HFF-Myc (cell line): ENCODE measurements at places on chromosomes 3 and 15.

GRCh38 chr3:97269202-97269601 is 454.8 kb downstream of the EPHA6 start:
- DNase-seq: no peak

- DNase-seq: no peak
Measured at GRCh38 chr3:186983659-186984058, 53.3 kb downstream of the ST6GAL1 start.

DNA sequence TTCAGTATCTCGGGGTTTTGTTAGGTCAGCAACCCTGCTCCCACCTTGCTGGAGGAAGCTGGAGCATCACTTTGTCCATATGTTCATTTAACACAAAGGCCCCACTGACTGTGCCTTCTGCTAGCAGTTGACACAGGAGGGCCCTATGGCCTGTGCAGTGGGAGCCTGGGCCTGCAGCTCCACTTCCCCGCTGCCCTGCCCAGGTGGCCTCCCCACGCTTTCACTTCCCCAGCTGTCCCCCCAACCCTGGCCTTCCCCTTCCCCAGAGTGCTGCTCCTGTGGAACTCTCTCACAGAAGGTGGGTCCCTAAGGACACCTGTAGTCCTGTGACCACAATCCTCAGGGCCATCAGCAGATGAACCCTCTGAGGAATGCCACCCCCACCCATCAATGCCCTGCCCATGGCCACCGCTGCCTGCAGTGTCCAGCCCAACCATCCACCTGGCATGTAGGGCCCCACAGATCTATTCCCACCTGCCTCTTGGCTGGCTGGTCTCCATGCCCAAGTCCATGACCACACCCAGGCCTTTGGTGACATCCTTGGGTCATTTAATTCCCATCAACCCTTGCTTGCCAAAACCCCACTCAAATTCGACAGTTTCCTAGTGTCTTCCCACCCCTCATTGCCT is 13.5 kb downstream of the TBC1D21 start:
- DNase-seq: no peak

DNA sequence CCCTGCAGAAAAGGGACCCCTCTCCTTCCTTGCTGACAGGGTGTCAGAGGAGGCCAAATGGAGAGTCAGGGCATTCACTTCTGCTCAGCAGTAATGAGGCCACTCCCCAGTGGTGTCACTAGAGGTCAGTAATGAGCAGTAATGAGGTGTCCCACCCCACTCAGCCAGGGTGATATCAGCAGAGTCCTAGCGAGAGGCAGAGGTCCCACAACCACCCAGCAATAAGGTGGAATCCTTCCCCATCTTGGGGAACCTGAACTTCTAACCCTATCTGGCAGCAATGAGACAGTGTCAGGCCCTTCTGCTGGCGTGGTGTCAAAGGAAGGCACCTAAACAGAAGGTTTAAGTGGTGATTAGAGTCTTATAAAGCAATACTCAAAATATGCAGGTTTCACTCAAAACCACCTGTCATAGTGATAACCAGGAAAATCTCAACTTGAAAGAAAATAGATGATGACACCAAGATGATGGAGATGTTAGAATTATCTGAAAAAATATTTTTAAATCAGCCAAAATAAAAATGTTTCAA is 12.9 kb downstream of the OCA2 start:
- DNase-seq: peak; percentile 15

DNA sequence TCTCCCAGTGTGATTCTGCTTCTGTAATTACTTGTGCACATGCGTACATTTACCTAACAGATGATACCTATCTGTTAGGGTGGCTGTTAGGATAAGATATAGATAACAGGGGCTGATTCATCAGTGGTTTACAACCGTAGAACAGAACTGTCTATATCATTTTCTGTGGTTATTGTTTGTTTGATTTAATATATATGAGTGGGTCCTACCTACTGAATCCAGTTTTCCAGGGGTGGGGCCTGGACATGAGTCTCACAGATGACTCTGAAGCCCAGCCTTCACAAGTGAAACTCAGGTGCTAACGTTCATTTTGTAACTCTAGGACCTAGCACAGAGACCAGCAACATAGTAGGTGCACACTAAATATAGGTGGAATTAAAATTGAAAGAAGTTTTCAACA is 10.4 kb upstream of the ACAP2 start:
- no peak for DNase-seq

- DNase-seq: no peak
Measured at GRCh38 chr3:163138258-163138657, 1641.7 kb downstream of the OTOL1 start.

GRCh38 chr3:61356685-61357084 is 105.4 kb upstream of the FHIT start:
- DNase-seq: no peak

- DNase-seq: no peak
Measured at GRCh38 chr3:88142094-88142624, 7.6 kb upstream of the C3orf38 start.

DNA sequence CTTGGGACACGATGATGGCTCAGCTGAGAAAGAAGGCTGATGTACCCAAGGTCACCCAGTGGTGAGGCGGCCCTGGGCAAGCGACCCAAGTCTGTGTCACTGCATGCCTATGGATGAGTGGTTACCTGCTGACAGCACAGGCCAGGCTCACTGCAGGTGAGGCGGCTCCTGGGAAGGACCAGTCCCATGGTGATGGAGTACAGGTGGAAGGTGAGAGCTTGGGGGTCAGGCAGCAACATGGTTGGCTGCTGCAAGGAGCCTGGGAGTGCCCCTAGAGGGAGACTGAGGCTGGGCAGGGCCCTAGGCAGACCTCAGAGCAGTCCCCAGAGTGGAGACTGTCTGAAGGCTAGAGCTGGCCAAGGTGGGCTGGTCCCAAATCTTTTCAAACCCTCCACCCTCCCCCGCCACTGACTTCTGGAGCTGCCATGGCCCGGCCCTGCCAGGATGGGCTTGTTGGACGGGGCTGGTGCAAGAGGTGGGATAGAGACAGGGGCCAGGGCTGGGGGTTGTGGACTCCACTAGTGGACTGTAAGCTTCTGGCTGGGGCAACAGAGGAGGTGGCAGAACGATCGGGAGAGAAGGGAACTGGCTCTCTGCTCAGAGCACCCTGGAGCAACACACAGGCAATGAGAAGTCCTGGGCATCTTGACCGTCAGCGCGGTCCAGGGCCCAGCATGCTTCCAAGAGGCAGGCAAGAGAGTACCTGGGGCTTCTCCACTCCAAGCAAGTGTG is 72.5 kb upstream of the SLC6A11 start:
- no peak for DNase-seq

DNA sequence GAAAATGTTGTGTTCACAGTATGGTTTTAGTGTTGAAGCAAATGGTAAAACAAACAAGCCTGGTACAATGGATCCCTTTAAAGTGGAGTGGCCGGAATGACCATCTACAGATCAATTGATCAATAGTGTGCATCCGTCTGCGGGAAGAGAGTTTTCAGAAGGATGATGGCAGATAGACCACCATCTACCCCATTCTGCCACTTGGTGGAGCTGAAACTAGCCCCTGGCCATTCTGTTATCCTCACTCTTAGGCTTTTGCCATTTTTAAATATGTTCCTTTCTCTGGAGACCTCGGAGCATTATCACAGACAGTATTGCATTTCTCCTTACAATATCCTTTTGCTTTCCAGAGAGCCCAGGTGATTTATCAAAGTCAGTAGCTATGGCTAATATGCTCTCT is 258.9 kb upstream of the CFAP20DC start:
- DNase-seq: no peak

GRCh38 chr15:48675436-48675835 is 29.9 kb upstream of the FBN1 start:
- no peak for DNase-seq

GRCh38 chr3:72448375-72448823 is 399.8 kb downstream of the SHQ1 start:
- no peak for DNase-seq

GRCh38 chr3:159875116-159875515 is 113.5 kb upstream of the IL12A start:
- no peak for DNase-seq

DNA sequence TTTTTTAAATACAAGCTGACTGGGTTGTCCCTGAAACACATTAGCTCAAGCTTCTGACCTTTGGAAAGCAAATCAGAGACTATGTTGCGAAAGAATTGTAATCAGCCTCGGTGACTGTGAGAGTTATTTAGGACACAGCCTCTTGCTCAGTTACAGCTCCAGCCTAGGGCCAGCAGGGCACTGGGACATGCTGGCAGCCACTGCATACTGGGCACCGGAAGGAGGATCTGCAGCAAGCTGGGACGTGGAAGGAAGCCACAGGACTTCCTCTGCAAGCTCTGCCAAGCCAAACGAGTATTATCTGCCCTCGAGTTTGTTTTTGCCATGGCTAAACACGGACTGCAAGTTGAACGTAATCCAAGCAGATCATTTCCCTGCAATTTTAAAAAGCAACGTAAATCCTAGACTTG is 24.4 kb upstream of the COPG1 start:
- DNase-seq: no peak

- DNase-seq: no peak
Measured at GRCh38 chr3:183823963-183824362, 1.4 kb downstream of the MAP6D1 start.

- no peak for DNase-seq
Measured at GRCh38 chr3:194045919-194046318, 90.0 kb upstream of the HES1 start.

DNA sequence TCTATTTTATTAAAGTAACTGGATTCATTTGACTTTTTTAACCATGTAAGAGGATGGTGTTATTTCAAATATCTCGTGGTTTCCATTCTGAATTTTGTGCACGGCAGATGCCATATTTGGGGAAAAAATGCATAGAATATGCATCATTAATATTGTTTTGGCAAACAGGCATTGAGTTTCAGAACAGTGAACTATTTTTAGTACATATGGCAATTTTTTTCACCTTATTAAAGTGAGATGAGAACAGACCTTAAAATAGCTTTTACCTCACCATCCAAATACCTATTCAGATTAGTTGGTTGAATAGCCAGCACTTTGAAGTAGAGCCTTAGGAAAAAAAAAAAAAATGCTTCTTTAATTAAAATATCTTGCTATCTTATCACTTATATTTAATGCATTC is 117.3 kb upstream of the FLNB start:
- no peak for DNase-seq

DNA sequence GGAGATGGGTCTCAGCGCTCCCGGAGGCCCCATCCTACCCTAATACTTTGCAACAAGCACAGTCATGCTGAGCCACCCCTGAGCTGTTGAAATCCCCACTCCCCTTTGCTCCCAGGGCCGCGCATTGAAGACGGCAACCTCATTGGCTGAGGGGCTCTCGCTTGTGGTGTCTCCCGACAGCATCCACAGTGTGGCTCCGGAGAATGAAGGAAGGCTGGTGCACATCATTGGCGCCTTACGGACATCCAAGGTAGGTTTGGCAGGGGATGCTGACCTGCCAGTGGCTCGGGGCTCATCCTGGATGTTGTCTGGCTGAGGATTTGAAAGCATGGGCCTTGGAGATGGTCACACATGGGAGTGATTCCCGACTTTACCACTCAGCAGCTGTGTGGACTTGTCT is 5.9 kb downstream of the TMEM43 start:
- DNase-seq: no peak

DNA sequence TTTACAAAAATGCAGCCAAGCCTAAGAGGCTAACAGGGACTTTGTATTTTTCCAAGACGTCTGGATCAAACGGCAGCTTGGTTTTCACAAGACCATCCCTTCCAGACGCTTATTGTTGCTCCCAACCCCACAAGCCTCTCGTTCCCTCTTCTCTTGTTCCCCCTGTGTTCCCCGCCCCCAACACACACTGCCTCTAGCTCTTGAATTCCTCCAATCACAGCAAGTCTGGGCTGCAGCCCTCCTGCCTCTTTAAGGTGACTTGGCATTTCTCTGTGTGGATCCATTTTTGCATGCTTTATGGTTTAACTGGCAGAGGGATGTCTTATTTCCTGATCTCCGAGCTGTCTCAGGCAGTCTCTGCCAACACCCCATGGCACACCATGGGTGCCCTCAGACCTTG is 182.2 kb downstream of the ABHD5 start:
- DNase-seq: no peak

DNA sequence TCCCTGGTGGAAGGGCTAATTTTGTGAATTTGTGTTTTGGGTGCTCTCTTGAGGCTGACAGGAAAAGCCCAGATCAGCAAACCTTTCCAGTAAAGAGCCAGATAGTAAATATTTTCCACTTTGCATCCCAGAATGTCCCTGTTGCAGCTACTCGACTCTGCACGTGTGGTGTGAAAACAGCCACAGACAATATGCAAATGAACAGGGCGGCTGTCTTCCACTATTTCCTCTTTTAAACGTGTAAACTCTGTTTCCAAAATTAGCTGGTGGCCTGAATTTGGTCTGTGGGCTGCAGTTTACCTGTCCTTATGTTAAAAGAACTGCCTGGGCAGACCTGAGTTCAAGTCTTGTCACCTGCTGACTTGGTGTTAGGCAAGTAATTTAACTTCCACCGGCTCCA is 202.7 kb downstream of the EDEM1 start:
- no peak for DNase-seq
